ENCODE measurements at places on chromosomes 2 and 18.
A peak's percentile ranks its signal among the peaks of the same experiment; 100 is the strongest.

DNA sequence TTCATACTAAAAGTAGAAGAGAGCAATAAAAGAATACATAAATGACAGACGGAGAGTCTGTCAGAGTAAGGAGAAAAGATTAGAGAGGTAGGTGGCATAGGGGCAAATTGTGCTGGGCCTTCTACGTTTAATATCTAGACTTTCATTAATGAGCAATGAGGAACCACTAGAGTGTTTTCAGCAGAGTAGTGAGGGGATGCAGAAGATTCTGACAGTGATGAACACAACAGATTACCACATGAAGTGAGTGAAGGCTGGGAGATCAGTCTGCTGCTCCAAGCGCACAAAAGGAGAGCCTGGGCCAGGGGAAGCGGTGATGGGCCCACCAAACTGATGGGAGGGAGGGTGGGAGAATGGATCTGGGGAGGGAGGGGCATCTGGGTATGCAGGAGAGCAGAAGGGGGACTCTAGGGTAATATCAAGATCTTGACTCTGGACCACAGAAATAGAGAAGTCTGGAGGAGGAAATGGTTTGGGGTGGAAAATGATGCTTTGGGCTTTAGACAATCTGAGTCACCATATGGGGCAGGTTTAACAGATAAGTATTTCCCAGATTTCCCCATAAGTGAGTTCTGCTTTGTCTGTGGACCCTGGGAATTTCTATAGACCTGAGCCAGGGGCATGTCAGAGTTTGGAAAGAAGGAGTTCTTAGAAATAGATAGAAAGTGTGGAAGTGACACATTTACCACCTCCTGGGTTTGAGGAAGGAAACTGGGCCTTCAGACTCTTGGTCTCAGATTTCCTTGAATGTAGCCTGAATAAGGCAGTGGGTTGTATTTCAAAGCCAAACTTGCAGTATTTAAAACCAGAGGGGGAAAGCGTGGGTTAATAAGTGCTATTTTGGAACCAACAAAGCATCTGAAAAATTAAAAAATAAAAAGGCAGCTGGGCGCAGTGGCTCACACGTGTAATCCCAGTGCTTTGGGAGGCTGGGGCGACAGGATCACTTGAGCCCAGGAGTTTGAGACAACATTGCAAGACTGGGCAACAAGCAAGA is 15.0 kb upstream of the IL1A start:
- DNase-seq: no peak

DNA sequence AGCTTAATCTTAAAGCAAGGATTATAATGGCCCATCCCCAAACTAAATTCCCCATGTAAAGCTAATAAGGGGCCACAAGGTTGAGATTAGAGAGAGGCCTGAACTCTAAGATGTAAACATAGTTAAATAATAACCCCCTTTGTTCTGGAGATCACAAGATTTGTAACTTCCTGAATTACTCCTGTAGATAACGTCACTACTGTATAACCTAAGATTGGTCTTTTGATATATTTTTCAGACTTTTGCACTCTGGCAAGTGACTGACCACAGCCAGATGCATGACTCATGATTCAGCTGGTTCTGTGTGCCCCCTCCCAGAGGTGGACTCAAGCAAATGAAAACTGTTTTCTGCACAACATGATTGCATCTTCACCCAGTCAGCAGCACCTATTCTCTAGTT is 686.0 kb upstream of the DDX18 start:
- DNase-seq: no peak

GRCh38 chr2:174688079-174688478 is 76.2 kb downstream of the CHRNA1 start:
- no peak for DNase-seq

DNA sequence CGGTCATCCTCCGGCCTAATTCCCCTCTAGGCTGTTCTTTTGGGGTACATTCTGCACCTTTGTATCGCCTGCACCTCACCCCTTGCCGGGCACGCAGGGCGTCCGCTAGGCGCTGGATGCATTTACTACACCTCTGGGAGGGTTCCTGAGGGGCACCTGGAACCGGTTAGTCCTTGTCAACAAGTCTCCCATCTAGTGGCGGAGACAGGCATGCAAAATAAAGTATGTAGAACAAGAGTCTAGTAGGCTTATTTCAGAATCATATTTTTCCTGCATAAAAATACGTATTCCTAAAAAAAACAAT is 705 bp upstream of the TEX261 start:
- DNase-seq: no peak

DNA sequence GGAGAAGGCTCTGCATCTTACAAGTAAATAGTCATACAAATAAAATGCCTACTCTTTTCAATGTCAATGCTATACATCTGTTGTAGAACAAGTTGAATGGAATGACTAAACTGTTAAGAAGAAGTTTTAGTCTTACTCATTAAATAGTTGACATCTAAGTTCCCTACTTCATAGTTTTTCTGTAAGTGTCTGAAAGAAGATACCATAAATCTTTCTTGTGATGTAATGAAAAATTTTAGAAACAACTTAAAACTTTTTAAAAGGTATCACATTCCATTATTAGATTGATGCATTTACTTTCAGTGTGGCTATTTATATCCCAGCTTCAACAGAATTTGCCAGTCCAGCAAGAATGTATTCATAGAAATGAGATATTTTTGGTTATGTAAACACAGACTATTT is 185.2 kb upstream of the EPC2 start:
- DNase-seq: peak; percentile 5

Measured in renal pelvis (tissue), 12 donors.